Activated CD4-positive, alpha-beta T cell treated with anti-CD3 and anti-CD28 coated beads, Interleukin-2, Interleukin-6, amounts not matched to agents 100 ng/mL and 50 ng/mL, durations not matched to agents 16 hours and 8 hours (primary cell): ENCODE measurements at places on chromosomes 5 and 9.

GRCh38 chr5:154308443-154309370 is 118.2 kb downstream of the GALNT10 start:
- no peak for DNase-seq

- DNase-seq: no peak
These were observed 11.5 kb upstream of the FBN2 start for GRCh38 chr5:128549496-128549895.

DNA sequence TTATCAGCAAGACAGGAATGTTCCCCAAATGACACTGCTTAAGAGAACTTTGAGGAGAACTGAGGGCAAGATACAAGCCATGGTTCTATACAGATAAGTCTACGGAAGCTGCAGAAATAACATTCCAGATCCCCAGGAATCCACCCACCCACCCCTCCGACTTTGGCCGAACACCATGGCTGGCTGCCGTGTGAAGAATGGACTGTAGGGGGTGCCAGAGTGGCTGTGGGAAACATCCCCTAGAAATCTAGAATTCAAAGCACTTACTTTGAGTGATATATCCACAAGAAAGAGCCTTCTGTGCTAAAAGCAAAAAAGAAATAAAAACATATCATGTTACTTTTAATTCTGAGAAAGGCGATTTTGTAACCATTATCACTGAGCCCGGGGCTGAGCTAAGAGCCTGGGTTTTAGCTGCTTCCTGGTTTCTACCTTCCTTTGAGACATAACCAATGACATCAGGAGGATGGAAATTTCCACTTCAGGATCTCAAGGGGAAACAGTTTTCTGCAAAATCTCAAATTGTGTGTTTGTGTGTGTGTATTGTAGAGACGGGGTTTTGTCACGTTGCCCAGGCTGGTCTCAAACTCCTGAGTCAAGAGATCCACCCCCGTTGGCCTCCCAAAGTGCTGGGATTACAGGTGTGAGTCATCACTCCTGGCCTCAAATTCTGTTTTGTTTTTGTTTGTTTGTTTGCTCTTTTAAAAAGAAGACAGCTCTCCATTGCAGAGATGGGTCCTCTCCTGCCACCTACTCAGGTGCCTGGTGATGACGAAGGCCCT is 36.4 kb downstream of the GGTA1 start:
- DNase-seq: peak; percentile 23

- DNase-seq: no peak
These were observed 310.7 kb downstream of the HCN1 start for GRCh38 chr5:45385321-45386058.

DNA sequence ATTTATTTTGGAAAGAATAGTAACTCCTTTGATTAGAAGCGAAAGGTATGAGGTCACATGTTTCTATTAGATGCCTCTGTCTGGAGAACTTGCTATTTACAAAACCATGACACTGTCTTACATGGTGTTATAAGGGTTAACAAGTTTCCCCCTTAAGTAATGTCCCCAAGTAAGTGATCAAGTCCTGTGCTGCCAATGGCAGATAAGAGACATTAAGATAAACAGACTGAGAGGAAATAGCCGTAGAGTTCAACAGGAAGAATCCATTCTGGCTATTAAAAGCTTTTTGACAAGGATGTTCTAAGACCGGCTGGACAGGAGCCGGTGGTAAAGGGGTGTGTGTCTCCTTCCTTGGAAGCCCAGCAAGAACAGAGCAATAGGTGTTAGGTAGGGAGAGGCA is 257.5 kb downstream of the GADD45G start:
- DNase-seq: no peak
